ENCODE measurements at places on chromosomes 7 and 10.
A peak's percentile ranks its signal among the peaks of the same experiment; 100 is the strongest.

GRCh38 chr10:86594535-86594934 is 59.8 kb upstream of the OPN4 start:
- no peak for DNase-seq

DNA sequence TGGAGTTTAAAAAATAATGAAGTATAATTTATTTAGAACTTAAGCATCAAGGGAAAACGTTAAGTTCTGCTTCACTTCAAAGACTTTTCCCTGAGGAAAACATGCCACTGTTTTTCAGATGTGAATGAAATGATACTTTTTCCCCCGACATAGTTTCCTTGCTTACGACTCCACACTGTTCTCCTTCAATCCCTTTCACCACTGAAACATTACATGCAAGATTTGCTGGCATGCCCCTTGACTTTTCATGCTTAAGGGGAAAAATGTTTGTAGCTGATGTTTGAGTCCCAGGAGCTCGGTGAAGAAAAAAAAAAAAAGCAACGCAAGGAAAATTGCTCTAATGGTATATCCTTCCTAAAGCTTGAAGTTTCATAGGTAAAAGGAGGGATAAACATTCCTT is 10.0 kb downstream of the GLI3 start:
- DNase-seq = no peak

DNA sequence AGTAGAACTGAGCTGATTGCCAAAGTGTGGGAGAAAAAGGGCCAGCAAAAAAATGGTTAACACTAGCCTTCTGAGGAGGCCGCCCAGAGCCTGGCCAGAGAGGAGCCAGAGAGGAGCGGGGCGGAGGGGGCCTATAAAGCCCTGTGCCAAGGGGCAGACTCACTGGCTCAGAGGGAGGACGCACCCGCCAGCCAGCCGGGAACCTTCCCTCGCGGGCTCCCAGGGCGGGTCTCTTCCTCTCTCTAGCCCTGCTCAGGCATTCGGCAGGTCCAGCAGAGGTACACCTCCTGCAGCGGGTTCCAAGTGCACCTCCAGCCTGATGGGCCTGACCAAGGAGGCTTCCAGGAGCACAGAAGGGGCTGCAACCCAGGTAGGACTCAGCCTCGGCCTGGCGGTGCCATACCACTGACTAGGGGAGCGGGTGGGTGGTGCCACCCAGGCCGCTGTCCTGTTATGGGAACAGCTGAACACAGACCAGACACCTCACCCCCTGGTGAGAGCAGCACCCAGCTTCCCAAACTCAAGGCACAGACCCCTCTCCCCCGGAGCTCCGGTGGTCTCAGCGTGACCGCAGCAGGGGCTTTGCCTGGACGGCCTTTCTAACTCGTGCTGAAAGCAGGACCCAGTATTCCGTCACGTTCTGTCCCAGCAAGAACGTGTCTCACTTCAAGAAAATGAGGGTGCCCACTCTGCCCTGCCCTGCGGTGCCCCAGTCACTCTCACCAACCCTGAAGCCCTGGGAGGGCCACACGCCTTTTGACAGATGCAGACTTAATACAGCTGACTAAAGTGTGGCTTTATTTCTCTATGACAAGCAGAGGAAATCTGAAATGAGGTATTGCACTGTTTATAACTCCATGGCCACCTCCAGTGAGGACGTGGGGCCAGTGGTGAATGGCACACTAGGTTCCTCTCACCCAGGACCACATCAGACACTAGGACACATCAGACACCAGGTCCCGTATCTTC is at the start of gene GPER1:
Gene GPER1 (plus strand): TSS at position 162 of the 969 bp plus-strand sequence. CDS start 3,616 bp downstream, outside the sequence.
- peak; percentile 92 for DNase-seq

DNA sequence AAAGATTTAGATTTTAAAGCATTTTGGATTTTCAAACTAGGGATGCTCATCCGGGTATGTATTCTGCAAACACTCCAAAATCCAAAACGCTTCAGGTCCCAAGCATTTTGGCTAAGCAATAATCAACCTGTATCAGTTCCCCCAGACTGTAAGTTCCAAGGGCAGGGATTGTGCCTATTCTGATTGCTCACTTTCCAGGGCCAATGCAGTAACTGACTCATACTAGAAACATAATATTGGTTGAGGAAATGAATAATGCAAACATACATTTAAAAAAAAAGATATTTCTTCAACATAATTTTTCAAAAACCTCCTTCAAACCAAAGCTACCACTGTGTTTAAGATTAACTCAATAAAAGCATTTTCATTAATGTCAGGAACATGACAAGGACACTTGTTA is 69.5 kb downstream of the HIBADH start:
- no peak for DNase-seq

DNA sequence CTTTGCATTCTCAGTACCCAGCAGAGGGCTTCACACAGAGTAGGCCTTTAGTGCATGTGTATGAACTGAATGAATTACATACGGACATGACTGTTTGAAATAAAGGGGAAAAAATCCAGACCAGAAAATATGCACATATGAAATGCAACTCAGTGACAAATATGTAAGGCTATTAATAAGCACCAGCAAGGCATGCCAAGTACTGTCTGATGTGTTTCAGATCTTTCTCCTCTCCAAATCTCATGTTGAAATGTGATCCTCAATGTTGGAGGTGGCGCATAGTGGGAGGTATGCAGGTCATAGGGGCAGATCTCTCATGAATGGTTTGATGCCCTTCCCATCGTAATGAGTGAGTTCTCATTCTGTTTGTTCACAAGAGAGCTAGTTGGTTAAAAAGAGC is 87.3 kb upstream of the TOMM7 start:
- DNase-seq = no peak

- no peak for DNase-seq
These were observed 45.6 kb upstream of the SGCE start for GRCh38 chr7:94701555-94701973.

DNA sequence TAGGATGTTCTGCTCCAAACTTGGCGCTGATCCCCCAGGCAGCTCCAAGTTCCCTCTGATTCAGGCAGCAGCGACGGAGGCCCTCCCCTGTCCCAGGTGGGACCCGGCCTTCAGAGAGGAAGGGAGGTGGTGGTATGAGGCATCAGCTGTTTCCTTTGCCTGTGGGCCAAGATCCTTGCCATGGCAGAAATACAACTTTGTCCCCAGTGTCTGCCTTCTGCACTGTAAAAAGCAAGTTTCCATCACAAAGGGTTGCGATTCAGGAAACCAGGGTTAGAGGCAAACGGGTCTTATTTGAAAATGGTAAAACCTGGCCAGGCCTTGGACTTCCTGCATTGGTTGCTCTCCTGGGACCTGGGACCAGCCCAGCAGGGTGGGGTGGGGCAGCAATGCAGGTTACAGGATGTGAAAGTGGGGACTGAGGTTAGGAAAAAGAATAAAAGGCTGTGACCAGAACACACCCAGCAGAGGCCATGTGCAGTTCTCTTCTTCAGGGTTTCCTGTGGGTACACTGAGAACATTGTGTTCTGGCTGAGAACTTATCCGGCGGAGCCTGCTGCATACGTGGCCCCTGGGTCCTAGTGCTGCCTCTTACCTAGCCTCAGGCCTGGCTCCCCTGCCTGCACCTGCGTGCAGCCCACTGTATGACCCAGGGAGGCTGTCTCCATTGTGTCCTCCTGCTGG is 25.1 kb upstream of the DDIT4 start:
- DNase-seq = peak; percentile 87

DNA sequence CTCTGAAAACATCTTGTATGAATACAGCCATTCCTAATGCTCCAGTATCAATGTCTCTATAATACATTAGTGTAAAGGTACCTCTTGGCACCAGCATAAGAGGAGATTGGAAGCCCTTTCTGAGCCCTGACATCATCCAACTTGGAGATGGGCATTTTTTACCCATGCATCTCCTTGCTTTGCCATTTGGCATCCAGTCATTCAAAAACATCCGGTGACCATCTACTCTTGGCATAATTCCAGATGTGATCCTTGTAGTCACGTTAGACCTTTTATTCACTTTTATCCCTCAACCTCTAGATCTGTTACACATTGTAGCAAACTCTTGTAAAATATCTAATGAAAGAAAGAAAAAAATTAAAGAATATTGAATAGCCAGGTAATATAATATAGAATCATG is 17.9 kb upstream of the SGMS1 start:
- no peak for DNase-seq

DNA sequence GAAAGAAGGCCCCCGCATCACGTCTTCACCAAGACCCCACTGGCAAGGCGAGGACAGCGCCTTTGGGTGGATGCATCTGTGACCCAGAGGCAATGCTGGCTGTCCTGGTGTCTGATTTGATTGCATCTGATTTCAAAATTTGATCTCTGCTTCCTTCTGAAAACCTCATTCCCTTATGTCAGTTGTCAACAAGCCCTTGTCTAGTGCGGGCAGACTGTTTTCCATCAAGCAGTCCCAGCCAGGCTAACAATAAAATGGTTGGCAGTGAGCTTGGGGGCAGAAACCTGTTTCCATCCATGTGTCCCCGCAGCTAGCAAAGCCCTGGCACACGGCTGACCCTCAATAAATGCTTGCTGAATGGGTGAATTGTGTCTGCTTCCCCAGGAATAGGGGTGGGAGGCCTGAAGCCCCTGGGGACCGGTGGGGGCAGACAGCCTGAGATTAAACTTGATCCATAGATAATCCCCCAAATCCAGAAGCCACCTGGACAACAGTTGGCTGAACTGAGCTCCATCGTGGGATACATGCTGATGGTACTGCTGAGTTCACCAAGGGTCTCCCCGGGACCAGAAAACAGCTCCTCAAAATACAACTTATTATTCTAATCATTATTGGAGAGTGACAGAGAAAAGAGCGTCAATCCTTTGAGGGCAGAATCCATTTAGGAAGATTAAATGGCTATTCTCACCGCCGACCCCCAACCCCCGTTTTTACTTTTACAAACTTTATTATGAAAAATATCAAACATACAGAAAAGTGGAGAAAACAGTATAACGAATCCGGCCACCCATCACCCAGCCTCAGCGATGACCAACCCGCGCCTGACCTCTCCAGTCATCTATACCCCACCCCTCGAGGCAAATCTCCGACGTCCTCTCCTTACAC is 912 bp upstream of the DUSP5 start:
- DNase-seq = no peak

DNA sequence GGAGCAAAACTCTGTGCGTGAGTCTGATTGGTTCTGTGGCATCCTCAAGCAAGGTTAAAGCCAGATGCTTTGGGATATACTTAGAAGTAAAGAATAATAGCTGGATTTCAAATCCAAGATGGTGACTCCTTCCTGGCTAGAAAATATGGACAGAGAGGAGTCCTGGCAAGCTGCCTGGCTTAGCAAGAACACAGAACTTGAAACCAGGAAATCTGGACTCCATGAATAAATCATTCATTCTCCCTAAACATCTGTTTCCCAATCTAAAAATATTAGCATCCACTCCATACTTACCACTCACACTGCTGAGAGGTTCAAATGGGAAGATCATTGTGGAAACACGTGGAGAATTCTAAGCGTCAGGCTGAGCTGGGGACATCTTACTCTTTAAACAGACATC is 1074.1 kb upstream of the AUTS2 start:
- no peak for DNase-seq

DNA sequence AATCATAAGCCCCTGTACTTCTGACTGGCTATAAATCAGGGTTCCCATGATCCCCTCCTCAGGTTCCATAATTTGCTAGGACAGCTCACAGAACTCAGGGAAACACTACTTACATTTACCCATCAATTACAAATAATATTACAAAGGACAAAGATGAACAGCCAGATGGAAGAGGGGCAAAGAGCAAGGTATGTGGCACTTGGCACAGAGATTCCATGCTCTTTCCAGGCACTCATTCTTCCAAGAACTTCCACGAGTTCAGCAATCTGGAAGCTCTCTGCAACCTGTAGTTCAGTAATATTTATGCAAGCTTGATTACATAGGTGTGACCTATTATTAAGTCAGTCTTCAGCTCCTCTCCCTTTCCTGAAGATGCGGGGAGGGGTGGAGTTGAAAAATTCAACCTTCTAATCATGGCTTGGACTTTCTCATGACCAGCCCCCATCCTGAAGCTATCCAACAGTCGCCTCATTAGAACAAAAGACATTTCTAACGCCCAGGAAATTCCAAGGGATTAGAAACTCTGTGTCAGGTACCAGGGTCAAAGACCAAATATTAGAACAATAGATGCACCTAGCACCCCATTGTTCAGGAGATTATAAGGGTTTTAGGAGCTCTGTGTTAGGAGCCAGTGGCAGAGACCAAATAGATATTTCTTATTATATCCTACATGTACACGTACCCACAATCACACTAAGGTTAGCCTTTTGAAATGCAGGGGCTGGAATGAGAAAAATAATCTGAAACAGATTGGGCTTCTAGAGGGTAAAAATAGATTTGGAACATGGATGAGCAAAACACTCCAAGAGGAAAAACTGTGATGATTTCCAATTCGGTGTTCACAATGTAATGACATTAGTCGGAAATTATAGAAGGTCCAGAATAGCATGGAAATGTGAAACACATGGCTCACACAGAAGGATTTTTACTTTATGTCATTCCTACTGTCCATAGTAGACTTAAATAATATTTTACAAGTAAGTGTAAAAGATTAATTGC is 7.0 kb downstream of the ANKMY2 start:
- DNase-seq = no peak

- no peak for DNase-seq
These were observed 15.7 kb upstream of the FLNC start for GRCh38 chr7:128814499-128814898.

DNA sequence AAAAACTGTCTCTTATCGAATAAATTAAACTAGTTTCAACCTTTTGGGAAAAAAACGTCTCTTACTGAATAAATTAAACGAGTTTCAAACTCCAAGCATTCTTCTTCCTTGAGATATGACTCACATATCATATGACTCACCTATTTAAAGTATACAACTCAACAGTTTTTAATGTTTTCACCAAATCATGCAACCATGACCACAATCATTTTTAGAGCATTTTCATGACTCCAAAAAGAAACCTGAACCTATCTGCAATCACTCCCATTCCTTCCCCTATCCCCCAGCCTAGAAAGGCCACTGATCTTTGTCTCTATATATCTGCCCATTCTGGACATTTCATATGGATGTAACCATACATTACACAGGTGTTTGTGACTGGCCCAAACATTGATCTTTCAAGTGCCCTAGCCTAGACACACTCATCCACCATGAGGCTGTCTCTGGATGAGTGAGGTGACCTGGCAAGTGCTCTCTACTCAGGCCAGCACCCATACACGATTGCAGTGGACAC is 115.3 kb downstream of the PIP4K2A start:
- no peak for DNase-seq

DNA sequence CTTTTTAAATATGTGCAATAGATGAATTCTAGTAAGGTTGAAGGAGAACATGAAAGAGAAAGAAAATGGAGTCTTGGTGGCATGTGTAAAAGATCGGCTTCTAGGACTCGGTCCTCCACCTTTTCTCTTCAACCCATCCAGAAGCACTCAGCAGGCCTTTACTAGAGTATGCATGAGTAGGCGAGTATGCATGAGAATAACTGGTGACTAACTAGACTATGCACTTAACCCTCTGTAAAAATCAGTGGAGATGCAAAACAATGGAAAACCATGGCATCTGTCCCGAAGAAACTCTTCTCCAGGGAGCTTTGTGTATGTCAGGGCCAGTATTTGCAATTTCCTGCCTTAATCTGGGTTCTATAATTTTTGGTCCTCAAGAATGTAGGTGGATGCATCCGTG is 40.0 kb upstream of the GRB10 start:
- DNase-seq = no peak

- no peak for DNase-seq
These were observed 72.9 kb downstream of the ARHGAP21 start for GRCh38 chr10:24650669-24651391.

- DNase-seq = peak; percentile 25
These were observed 85.9 kb downstream of the CD36 start for GRCh38 chr7:80724249-80724871.

GRCh38 chr7:117986645-117987269 is 113.5 kb upstream of the CTTNBP2 start:
- DNase-seq = no peak

- DNase-seq = peak; percentile 52
These were observed at the start of gene CUX1 for GRCh38 chr7:101817471-101818286. Gene CUX1, plus strand, starts transcription at chr7:101817626. Its CDS starts 14 bp downstream, at chr7:101817640.

- DNase-seq = no peak
These were observed 16.0 kb downstream of the SND1 start for GRCh38 chr7:127667759-127668530.

All from thyroid gland (tissue), 4 donors.